ENCODE measurements at places on chromosomes 12 and 14.

GRCh38 chr14:104094056-104094708 is 8.7 kb downstream of the ASPG start:
- no peak for DNase-seq

GRCh38 chr14:85554106-85554505 is 24.2 kb downstream of the FLRT2 start:
- no peak for DNase-seq

- no peak for DNase-seq
These were observed 19.9 kb downstream of the PLBD2 start for GRCh38 chr12:113378291-113378690.

- DNase-seq: no peak
These were observed 28.8 kb downstream of the HECTD4 start for GRCh38 chr12:112353393-112353792.

DNA sequence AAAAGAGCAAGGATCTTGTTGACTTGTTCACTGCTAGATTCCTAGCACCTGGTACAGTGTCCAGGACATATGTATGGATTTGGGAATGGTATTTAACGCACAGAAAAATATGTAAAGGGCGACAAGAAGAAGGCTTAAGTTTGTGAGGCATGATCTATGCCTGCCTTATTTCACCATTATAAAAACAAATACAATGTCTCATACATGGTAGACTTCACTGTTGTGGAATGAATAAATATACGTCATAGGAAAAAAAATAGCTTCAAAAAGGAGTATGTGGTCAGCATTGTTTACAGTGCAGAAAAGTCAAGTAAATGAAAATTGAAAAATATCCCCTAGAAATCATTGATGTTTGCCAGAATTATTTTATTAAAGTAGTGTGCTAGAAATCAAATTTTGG is 30.0 kb downstream of the HCFC2 start:
- no peak for DNase-seq

- DNase-seq: no peak
These were observed 32.0 kb upstream of the VASH1 start for GRCh38 chr14:76729258-76729657.

GRCh38 chr12:25715102-25715501 is 162.0 kb upstream of the LMNTD1 start:
- no peak for DNase-seq

- DNase-seq: no peak
These were observed 613.2 kb upstream of the SEL1L start for GRCh38 chr14:82146846-82147245.

GRCh38 chr14:81275305-81276072 is 54.7 kb upstream of the GTF2A1 start:
- DNase-seq: no peak

- DNase-seq: no peak
These were observed 2.9 kb downstream of the NFKBIA start for GRCh38 chr14:35401422-35402265.

DNA sequence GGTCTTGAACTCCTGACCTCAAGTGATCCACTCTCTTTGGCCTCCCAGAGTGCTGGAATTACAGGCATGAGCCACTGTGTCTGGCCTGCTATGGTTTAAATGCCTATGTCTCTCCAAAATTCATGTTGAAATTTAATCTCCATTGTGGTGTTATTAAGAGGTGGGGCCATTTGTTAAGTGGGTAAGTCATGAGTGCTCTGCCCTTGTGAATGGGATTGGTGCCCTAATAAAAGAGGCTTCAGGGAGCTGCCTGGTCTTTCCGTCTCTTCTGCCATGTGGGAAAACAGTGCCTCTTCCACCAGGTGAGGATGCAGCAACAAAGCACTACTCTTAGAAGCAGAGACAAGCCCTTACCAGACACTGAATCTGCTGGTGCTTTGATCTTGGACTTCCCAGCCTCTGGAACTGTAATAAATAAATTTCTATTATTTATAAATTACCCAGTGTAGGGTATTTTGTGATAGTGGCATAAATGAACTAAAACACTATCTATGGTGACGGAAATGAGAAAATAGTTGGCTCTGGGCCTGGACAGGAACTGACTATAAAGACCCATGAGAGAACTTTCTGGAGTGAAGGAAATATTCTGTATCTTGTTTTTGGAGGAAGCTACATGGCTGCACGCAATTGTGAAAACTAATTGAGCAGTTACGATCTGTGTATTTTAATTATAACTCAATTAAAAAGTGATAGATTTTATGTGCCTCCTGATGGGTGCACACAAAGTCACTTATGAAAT is 12.1 kb upstream of the ATP23 start:
- no peak for DNase-seq

- no peak for DNase-seq
These were observed 63.0 kb upstream of the VRK1 start for GRCh38 chr14:96734076-96734622.

- DNase-seq: no peak
These were observed 18.6 kb upstream of the GPATCH2L start for GRCh38 chr14:76133103-76133502.

Data from NCI-H345 (cell line).